Stimulated activated CD8-positive, alpha-beta memory T cell treated with anti-CD3 and anti-CD28 coated beads, Interleukin-7, amount 100 ng/mL, for 1 hour (primary cell): ENCODE measurements at places on chromosomes 6 and 20.

DNA sequence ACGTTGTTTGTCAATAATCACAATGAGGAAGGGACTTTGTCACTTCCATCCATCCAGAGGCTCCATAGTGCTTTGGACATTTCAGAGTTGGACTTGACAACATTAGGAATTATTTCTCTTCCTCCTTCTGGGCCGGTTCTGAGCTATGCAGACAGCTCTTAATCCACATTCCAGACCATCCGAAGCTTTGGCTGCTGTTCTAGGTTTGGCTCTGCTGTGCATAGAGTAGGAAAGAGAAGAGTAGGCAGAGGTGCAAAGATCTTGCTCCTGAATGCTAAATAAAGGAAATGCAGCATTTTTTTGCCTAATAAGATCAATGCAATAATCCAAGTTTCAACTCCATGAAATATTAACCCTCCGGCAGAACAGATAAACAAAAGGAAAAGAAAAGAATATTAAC is 251.8 kb upstream of the PRND start:
- no peak for DNase-seq

GRCh38 chr6:35049900-35050756 is 91.0 kb downstream of the TCP11 start:
- no peak for DNase-seq

GRCh38 chr6:136184738-136185137 is 65.4 kb downstream of the MTFR2 start:
- no peak for DNase-seq

- no peak for DNase-seq
Measured at GRCh38 chr6:56984361-56984760, 29.5 kb downstream of the BEND6 start.

DNA sequence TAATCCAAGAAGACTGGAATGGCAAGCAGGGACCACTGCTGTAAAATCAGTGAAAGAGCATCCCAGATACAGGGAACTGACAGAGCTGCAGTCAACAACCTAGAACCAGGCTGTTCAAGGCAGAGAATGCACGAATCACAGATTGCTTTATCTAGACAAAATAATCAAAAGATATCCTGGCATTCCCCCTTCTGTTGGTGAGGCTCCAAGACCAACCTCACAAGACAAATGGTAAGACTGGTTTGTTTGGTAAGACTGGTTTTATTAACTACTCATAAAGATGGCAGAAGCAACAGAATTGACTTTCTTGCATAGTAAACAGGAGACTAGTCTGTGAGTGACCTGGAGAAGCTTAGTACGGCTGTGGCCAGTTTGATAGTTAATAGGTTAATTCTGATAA is 88.8 kb upstream of the AHI1 start:
- DNase-seq: no peak

GRCh38 chr6:137737836-137738596 is 129.0 kb upstream of the TNFAIP3 start:
- no peak for DNase-seq

DNA sequence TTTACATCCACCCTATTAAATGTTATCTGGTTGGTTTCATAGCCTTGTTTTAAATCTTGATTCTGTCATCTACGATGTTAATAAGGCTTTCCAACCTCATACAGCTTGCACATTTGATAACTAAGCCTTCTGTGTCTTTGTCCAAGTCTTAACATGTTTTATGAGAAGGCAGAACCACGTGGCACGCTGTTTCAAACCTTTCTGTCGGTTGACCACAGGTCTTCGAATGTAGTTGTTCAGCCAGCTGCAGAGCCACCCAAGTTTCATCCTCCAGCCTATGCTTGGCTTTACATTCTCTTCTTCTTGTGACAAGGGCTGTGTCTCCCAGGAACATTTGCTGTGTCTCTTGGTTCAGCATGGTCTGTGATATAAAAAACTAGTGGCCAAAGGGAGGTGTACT is 15.7 kb upstream of the SGK2 start:
- no peak for DNase-seq

DNA sequence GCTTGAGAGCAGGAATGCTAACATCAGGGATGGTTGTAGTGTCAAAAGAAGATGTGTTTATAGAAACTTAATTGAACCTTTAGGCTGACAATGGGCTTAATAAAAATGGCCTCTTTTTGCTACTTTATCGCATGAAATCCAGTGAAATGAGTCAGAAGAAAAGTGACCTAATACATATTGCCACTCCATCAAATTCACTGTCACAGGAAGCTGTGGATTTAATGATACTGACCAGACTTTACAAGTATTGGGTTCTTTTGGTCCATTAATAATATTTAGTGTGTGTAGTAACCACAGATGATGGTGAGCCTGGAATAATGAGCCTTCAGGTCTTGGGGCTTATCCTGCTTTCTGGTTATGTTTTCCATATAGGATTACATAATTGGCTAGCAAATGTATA is 231.8 kb upstream of the GMDS start:
- DNase-seq: no peak

DNA sequence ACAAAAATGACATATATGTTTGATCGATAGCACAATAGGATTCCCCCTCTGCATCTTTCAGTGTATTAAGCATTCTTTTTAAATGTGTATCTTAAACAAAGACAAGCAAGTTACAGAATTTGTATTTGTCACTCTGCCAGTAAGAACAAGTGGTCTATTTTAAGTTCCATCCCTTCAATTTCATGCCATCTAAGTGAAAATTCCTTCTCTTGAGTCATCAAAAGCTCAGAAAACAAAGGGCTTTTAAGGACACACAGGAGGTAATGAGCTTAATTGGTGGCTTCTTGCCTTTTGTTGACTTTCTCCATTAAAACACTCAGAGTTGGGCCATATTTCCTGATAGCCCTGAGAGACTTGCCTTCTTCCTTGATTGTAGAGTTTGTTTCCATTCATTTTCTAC is 547.8 kb downstream of the TENT5A start:
- DNase-seq: no peak

GRCh38 chr20:36340593-36340990 is 34.5 kb downstream of the DLGAP4 start:
- no peak for DNase-seq

DNA sequence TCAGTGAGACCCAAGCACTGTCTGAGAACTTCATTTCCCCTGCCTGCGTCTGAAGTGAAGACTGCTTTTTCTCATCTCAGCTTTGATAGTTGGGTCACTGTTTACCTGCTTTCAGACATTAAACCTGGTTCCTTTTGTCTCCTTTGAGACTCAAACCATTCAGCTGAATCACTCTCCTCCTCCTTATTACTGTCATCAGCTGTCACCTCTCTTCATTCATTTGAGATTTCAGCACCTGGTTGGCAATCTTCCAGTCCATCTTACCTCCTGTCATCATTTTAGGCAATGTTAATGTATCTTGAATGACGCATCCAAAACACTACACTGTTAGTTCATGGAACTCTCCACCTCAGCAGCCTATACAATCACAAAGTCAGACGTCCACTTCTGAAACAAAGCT is 34.3 kb upstream of the SOX4 start:
- DNase-seq: no peak

DNA sequence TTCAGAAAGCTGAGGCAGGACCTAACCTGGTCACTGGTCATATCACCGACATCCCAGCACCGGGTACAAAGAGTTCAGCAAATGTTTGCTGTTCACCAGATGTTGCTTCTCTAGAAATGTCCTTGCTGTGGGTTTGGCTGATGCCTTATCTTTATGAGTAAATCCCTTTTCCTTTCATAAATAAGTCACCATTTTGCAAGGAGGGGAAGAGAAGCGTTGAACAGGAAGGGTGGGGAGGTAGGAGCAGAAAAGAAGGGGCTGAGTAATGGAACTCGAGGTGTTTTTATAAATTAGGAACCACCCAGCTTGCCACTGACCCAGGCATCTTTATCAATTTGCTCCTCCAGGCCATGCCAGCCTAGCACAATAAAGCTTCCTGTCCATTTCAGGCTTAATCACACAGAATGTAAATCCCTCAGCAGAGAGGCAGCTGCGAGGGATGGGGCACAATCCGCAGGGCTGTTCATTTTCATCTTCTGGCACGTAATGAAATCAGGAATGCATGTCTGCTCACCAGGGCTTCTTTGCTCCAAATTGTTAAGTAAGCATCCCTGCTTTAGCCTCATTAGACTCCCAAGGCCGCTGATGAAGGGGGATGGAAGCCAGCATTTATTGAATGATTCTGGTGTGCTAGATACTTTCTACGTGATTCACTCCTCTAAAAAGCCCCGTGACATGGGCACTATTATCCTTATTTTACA is 371.9 kb upstream of the CHD6 start:
- DNase-seq: no peak

DNA sequence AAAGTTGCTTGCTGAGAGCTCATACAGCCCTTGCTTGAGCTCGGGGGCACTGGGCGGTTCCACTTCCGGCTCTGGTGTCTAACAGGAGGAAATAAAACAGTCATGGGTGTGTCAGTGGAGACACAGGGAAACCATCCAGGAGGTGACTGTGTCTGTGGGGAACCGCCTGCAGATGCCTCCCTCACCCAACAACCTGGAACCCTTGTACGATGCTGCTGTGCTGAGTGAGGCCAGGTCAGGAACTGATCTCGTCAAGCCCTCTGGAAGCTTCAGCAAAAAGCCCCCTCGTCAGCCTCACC is 15.5 kb downstream of the TXNDC5 start:
- DNase-seq: no peak

DNA sequence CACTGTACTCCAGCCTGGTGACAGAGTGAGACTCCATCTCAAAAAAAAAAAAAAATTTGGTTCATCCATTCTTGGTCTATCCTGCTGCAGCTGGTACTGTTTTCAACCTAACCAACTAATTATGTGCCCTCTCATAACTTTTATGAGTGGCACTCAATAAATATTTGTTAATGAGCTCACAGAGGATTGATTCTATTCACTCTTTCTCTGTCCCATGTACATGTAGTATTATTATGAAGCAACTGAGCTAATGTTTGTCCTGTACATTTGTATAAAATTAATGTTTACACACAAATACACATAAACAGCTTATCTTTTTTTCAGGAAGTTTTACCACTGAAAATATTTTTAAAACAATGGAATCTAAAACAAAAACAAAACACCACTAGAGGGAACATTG is 10.1 kb downstream of the RIPOR2 start:
- no peak for DNase-seq

GRCh38 chr20:49938173-49939163 is 2.3 kb downstream of the RNF114 start:
- no peak for DNase-seq
